ENCODE measurements at places on chromosomes 1 and 21.

GRCh38 chr1:182229921-182230491 lies 161.6 kb downstream of the GLUL start:
- DNase-seq, result no peak

DNA sequence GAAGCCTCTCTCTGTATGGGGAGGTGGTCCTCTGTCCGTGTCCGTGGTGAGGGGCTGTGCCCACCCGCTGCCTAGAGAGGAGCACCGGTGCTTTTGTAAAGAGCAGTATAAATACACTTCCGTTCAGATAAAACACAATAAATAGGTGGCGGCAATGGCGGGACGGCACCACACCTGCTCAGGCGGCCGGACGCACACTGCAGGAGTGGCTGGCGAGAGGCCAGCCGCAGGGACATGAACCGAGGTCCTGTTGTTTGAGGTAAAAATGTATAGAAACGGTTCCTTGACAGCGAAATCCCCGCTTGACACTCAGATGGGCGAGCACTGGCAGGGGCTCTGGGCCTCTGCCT lies 40.8 kb downstream of the KRTAP10-1 start:
- DNase-seq, result no peak

- no peak for DNase-seq
Measured at GRCh38 chr1:158799689-158800088, 18.7 kb upstream of the OR6N2 start.

DNA sequence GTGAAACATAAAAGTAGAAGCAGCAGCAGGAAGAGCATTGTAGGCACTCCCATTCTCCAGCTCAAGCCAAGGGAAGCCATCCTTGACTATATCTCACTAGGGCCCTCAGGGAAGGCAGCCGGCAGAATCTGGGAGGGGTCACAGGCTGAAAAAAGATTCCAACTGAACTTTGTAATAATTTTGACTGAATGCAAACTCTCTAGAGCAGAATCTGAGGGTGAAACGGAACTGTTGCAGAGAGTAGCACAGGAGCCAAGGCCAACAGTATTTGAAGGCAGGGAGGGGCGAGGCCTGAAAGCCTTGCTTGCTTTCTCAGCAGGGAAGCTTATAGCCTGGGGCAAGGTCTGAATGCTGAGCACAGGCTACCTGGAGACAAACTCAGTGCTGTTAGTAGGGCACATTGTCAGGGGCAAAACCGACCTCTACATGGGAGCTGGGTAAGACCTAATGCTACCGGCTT lies 180.6 kb downstream of the COL24A1 start:
- no peak for DNase-seq

DNA sequence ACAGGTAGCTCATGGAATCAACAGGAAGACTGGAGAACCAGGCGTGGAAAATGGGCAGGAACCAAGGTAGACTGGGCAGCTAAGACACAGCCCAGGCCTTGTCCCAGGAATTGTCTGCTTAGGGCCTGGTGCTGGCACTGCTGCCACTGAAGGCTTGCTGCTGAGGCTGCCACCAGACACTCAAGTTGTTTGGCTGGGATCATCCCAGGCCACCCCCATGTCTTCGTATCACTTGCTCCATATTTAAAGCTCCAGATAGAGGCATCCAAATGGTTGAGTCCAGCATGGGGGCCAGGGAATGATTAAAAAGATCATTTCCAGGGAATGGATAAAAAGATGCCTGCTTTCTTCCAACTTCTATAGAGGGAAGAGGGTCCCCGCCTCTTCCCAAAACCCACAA lies 107.4 kb upstream of the GADD45A start:
- DNase-seq, result no peak

DNA sequence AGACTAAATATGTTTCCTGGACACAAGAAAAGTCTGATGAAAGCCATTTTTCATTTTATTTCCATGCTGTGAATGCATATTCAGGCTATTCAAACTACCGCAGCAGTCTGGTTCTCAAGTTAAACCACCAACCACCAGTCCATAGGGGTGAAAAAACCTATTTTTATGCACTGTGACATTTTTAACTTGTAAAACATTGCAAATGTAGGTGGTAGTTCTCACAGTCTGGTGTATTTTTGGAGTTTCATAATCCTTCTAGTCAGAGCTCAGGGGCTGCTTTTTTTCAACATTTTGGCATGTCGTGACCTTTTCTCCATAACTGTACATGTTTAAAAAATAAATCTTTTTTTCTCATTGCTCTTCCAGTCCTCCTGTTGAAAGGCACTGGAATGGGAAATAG lies 907.6 kb upstream of the ADGRL2 start:
- DNase-seq, result no peak
